SK-N-SH treated with all-trans-retinoic acid at 6 μM for 48 hours (cell line): ENCODE measurements at places on chromosomes 3 and 15.

DNA sequence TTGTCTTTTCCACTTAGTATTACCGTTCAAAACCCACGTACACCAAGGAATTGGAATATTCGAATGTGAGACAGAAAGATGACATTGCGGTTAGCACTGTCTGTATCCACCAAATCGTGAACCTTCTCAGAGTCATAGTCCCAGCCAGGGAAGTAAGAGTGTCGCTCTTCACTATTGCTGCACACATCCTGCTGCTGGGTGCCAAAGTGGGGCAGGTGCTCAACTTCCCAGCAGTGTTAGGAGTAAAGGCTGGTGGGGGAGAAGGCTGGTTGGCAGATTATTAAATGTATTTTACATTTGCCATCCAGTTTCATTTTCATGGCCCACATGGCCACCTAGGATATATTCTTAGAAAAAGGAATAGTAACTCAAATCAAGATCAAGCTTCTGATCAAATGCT, 65.1 kb downstream of the PTPRG start:
- ATAC-seq: no peak

DNA sequence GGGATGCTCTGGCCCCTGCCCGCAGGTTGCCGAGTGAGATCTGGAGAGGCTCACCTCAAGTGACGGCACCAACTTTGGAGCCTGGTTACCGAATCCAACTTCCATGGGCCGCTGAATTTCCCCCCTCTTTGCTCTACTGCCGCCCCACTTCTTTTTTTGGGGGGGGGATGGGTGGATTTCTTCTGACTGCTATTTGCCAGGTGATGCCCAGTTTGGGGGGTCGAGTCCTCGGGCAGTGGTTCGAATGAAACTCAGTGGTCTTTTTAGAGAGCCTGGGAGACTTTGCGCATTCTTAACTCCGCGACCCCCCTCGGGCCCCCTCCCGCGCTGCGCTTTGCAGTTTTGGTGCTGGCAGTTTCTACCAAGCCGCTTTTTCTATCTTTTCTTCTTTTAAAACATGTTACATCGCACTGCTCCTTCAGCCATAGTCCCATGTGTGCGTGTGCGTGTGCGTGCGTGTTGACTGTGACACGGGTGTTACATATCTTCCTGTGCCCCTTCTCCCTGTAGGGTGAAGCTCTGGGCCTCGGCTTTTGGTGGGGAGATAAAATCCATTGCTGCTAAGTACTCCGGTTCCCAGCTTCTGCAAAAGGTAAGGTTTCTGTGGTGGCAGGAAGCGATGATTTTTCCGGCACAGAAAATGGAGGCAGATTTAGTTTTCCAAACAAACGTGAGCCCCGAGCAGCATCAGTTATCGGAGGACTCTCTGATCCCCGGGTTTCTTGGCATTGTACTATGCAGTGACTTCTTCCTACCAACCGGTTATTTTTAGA, 837 bp downstream of the CACNA2D3 start:
- ATAC-seq: peak; percentile 22; the same call in 1 of the 3 replicates

DNA sequence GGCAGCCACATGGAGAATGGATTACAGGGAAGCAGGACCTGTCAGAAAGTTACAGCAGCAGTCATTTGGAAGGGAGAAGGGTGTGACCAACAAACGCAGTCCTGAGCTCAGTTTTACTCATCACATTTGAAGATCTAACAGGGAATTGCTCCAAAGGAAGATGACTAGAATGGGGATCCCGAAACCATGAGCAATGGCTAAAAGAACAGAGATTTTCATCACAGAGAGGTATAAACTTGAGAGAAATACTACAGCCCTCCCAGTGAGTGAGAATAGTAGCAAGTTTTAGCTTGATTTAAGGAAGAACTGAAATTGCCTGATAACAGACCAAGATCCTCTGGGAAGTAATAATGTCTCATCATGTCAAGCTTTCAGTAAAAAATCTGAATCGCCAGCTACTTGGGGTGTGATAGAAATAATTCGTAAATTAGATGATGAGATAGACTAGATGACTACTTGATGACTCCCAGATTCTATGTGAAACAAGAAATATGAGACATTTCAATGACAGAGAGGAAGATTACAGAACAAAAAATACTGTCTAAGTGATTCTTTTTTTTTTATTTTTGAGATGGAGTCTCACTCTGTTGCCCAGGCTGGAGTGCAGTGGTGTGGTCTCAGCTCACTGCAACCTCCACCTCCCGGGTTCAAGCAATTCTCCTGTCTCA, 16.9 kb downstream of the CD47 start:
- peak; percentile 28; the same call in 2 of the 3 replicates for ATAC-seq

DNA sequence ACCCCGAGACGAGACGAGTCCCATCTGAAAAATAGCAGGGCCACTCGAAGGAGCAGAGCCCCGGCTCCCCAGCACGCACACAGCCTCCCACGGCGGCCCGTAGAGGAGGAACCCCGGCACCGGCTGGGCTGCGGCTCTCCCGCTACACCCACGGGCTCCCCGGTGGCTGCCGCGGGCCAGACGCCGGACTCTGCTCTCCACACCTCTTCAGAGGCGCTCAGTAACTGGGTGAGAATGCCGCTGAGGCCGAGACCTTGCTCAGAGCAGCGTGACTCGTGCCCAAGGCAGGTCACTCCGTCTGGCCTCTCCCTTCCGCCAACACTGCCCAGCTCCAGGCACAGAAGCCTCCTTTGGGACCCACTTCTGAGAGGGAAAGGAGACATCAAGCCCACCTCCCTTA, 34.4 kb downstream of the TNK2 start:
- ATAC-seq: peak; percentile 83

GRCh38 chr3:73407577-73407976, 217.2 kb downstream of the PDZRN3 start:
- no peak for ATAC-seq

DNA sequence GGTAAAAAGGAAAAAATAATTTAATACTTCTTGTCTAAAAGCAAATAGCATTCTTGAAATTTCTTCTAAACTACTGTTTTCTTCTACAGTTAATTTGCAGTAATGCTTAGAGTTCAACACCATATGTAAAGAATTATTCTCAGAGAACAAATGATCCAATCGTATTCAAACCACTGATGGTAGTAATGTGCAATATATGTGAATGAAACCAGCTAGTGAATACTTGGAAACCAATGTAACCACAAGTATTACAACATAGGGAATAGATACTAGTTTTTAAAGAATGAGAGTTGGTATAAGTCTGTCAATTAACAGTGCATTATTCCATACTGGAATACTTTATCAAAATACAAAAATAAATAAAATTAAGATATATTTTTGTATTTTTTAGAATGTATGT, 850.0 kb downstream of the DIPK2A start:
- ATAC-seq: no peak

DNA sequence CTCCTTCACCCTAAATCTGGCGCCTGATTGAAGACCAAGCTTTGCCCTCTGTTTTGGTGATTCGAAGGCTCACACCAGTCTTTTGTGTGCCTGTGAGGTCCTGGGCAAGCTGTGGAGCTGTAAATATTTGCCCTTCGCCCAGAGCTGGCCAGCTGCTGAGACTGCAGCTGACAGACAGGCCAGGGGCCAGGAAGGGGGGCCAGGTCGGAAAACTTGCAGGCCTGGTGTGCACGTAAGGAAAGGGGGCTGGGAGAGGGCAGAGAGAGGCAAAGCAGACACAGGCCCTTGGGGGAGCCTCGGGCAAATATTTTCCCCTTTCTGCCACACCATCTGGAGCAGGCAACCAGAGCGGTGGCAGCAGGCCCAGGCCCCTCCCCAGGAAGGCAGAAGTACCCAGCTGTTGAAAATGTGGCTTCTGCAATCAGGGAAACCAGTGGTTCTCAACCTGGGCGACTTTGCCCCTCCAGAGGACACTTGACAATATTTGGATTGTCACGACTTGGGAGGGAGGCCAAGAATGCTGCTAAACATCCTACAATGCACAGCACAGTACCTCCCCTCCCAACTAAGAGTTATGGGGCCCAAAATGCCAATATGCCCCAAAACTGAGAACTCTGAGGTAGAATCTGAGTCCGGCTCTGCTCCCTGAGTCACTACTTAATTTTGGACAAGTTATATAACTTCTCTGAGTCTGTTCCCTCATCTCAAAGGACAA, 2.5 kb downstream of the PDZRN3 start:
- peak; percentile 41 for ATAC-seq

GRCh38 chr15:58704155-58704865, 45.2 kb downstream of the ADAM10 start:
- no peak for ATAC-seq

GRCh38 chr3:123337226-123337625, 111.7 kb downstream of the ADCY5 start:
- ATAC-seq: no peak

GRCh38 chr3:169818316-169818715, 5.6 kb upstream of the LRRC34 start:
- peak; percentile 77 for ATAC-seq

- ATAC-seq: peak; percentile 86
These were observed 30.5 kb downstream of the LOXL1 start for GRCh38 chr15:73956743-73957135.

GRCh38 chr3:114727373-114727772, 419.7 kb downstream of the ZBTB20 start:
- ATAC-seq: no peak

DNA sequence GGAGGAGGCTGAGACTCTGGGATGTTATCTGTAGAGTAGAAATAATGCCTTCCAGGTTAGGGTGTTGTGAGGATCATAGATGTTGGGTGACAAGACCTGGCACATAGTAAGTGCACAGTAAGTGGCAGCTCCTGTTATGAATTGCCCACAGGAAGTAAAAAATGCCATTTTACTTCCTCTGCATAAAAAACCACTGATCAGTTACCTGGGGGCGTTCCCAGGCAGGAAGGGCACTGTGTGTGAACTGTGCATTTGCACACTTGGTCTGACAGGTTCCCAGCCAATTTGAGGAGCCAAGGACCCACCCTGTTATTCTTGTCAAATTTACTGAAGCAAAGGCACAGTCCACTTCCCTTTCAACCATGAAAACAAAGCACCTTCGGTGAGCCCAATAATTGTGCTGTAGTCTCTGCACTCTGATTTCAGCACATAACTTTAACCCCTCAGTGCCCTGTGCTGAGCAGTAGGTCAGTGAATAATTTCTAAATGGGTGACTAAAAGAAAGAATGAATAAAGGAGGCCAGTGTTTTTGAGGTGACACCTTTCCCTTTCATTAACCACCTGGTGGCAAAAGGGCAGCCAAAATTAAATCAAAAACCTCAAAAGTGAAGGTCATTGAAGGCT, 85.8 kb upstream of the ARHGEF3 start:
- ATAC-seq: no peak

- ATAC-seq: peak; percentile 73
These were observed 22.9 kb downstream of the MYLK start for GRCh38 chr3:123861081-123861836.

- no peak for ATAC-seq
These were observed 148.2 kb downstream of the CMSS1 start for GRCh38 chr3:99965681-99966408.

GRCh38 chr3:40309925-40310695, 603 bp downstream of the EIF1B start:
- peak; percentile 64 for ATAC-seq

GRCh38 chr3:88611826-88612326, 462.1 kb downstream of the C3orf38 start:
- no peak for ATAC-seq

DNA sequence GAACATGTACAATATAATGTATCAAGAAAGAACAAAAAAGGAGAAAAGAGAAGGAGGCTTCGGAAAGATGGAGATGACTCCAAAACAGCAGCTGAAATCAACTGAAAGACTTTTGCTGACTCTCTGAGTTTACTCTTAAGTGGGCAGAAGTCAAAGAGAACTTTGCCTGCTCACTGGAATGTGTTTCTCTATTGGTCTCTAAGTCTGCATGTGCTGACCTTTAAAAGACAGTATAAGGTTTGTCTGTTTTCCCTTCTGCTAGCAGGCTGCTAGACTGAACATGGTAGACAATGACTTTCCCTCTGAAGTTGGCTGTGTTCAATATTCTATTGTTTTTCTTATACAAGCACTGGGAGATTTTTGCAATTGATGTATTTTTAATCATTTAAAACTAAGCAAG, 7.2 kb upstream of the MAP4 start:
- ATAC-seq: peak; percentile 63

- ATAC-seq: no peak
These were observed 47.2 kb downstream of the IGSF11 start for GRCh38 chr3:118987477-118987876.

DNA sequence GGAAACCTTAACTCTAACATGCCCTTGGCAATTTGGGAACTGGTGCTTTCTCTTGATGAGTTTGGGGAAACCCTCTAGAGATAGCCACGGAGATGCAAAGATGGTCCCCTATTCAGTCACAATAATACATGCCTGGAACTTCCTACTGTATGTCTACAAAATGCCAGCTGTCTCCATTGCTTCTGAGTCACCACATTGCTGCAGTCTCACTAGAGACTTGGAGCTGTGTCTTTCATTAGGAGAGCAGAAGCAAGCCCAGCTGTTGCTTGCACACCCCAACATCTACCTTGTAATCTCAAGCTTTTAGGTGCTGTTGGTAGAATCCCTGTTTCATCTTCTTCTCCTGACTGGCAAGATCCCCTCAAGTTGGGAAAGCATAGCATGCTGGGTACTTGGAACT, 261.0 kb downstream of the ADAMTSL3 start:
- ATAC-seq: no peak

- ATAC-seq: no peak
These were observed 597.3 kb downstream of the ZIC1 start for GRCh38 chr3:148006508-148006907.

DNA sequence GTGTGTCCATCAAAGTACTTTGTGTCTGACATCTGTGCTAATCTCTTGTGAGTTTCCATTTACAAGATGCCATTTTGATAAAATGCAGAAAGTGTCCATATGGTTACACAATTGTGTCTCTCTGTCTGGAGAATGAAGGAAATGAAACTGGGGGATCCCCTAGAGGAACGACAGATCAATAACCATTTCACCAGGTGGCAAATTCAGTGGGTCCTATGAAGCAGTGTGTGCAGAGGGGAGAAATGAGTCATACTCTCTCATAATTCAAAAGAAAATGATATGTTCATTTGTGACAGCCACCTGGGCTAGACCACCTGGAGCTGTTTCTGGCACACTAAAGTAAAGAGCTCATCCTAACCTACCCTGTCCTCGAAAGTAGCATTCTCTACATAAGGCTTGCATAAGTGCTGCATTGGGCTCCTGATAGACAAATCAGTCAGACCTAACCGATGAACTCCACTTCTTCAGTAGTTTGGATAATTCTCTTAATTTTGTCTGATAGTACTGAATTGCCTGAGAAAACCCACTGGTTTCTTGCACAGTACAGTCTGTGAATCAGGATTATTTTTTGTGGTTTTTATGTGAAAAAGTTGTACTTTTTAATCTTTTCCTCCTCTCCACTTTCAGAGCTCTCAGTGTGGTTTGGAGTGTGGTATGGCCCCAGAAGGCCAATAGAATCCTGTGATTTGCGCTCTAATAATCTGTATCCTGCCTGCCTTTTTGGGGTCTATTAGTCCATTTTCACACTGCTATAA, 10.3 kb upstream of the CD47 start:
- ATAC-seq: no peak

DNA sequence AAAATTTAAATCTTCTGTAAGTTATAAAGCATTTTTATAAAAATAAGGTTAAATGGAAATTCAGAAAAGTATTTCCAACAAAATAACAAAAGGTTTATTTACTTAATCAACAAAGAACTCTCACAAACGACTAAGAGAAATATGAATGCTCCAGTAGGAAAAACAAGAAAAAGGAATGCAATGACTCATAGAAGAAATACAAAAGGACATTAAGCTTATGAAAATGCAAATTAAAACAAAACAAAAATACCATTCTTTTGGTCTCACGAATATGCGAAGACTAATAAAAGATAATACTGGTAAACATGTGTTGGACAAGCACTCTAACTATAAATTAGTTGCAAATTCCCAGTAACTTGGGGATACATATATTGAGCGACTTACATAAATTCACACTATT, 17.5 kb upstream of the TBC1D5 start:
- ATAC-seq: no peak

GRCh38 chr15:67542420-67543347, at the start of gene MAP2K5:
Gene MAP2K5, plus strand, starts transcription at chr15:67542703. Its CDS starts 633 bp downstream, at chr15:67543336.
- peak; percentile 90 for ATAC-seq
